ENCODE measurements at places on chromosomes 11 and 22. TPM values are rescaled to one million over a fixed set of nuclear protein-coding genes. Genes with fewer than 3 reads are reported as not detected.

PATE2 gene
- not detected for total RNA-seq

DNA sequence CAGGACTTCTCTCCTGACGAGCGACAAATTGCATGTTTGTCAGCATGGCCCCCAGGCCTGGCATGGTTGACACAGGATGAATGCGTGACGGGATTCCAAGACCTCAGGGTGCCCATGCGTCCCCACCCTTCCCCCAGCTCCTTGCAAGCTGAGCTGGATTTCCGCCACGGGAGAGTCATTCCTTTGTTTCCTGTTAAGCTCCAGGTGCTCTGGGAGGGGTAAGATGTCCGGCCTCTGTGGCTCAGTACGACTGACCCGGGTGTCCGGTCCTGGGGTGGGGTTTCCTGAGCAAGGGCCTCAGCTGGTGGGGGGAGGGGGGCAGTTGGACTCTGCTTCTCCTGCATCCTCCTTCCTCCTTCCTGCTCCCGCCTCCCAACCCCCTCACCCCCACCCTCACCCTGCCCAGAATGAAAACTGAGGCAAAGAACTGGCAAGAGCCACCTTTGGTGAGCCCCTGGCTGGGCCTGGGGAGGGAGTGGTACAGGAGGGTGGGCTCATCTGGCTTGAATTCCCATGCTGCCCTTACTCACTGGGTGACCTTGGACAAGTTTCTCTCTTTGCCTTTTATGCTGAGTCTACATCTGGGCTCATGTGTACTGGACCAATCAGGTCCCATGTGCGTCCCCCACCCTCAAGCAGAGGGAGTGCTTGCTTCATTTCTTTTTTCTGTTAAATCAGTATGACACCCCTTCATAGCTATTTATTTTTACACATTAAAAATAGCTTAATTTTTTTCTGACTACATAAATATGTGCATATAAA is 2.5 kb downstream of the CDC42EP2 start:
- DNase-seq: peak; percentile 90
- H3K27ac ChIP-seq: peak overlapping the region; percentile 98
- H3K36me3 ChIP-seq: peaks cover 19% of the 10 kb centered on the region
- no peaks in the 10 kb centered on the region for H3K27me3 ChIP-seq
- H3K4me3 ChIP-seq: peak overlapping the region; percentile 78
- H3K4me1 ChIP-seq: no peaks in the 10 kb centered on the region

DNA sequence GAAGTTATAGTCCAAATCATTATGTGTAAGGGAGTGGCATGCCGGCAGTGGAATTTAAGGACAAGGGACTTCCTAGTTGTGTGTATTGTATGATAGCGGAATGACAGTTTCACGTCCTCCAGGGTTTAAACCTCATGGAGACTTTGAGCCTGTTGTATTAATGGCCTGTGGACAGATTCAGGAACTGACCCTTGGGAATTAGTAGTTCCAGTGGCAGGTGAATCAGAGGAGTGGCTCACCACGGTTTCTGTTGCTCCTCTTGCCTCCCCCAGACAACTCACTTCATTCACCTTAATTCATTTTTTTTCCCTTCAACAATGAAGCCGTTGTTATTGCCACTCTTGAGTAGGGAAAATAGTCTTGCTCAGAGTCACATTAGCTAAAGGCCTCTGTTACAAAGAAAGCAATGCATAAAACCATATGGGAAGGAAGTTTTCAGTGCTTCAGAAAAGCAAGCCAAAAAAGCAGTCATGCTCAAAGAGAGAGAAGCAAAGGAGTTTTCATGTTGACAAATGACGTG is 22.6 kb downstream of the AMOTL1 start:
- no peaks in the 10 kb centered on the region for H3K4me1 ChIP-seq
- no peaks in the 10 kb centered on the region for H3K36me3 ChIP-seq
- no peak overlapping the region for H3K4me3 ChIP-seq
- DNase-seq: no peak
- no peaks in the 10 kb centered on the region for H3K27me3 ChIP-seq

- no peak for DNase-seq
- H3K4me3 ChIP-seq: no peak overlapping the region
- H3K4me1 ChIP-seq: peaks cover 2% of the 10 kb centered on the region
Measured at GRCh38 chr11:72930008-72930407, 115.8 kb downstream of the ATG16L2 start.

GRCh38 chr11:2302306-2302895 is 588 bp downstream of the TSPAN32 start:
- peak overlapping the region; percentile 24 for H3K4me3 ChIP-seq
- no peak for DNase-seq
- H3K27me3 ChIP-seq: no peaks in the 10 kb centered on the region
- peaks cover 50% of the 10 kb centered on the region for H3K4me1 ChIP-seq
- no peaks in the 10 kb centered on the region for H3K36me3 ChIP-seq
- peak overlapping the region; percentile 91 for H3K27ac ChIP-seq

- no peak overlapping the region for H3K27ac ChIP-seq
- no peaks in the 10 kb centered on the region for H3K36me3 ChIP-seq
- DNase-seq: no peak
- no peaks in the 10 kb centered on the region for H3K4me1 ChIP-seq
- no peaks in the 10 kb centered on the region for H3K27me3 ChIP-seq
Measured at GRCh38 chr22:32311551-32312071, 46.1 kb upstream of the RFPL3 start.

DNA sequence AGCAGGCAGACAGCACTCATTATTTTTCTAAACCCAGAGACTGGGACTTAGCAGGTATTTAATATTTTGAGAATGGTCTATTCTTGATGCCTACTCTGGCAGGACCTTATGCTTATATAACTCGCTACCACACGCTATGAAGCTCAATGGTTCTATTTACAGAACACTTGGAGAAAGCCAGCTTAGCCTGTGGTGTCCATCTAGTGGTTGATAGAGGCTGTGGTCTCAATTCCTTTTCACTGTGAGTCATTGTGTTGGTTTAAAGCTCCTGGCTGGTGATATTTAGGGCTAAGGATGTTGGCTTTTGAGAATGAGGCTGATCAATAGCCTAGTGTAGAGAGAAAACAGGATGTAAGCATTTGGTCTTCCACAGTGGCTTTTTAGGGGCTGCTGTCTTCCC is 206.4 kb downstream of the DBX1 start:
- H3K4me1 ChIP-seq: peaks cover 55% of the 10 kb centered on the region
- peak overlapping the region; percentile 65 for H3K27ac ChIP-seq
- DNase-seq: no peak
- H3K4me3 ChIP-seq: no peak overlapping the region
- H3K36me3 ChIP-seq: peaks cover 10% of the 10 kb centered on the region
- no peaks in the 10 kb centered on the region for H3K27me3 ChIP-seq

DNA sequence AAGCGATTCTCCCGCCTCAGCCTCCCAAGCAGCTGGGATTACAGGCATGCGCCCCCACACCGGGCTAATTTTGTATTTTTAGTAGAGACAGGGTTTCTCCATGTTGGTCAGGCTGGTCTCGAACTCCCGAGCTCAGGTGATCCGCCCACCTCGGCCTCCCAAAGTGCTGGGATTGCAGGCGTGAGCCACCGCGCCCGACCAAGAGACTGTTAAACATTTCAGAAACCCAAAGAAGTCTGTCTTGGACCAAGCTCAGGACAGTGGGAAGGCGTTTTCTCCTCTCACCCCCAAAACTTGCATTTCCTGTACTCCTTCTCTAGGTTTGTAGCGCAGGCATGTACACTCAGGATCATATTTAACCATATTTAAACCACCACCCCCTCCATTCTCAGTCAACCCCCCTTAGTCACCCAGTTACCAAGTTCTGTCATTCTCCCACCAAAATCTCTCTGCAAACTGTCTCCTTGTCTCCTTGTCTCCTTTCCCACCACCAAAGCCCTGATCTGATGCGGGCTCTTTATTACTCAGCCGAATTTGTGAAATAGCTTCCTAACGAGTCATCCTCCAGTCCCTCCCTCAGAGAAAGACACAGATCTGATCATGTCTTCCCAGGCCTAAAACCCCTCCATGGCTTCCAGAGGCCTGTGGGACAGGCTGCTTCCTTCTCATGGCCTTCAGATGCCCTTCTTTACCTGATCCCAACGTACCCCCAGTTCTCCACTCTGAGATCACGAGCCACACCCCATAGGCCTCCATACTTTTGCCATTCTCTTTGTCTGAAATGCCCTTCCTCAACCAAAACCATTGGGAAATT is 29.0 kb upstream of the CREB3L1 start:
- DNase-seq: no peak
- H3K4me3 ChIP-seq: no peak overlapping the region
- H3K36me3 ChIP-seq: no peaks in the 10 kb centered on the region
- H3K27ac ChIP-seq: no peak overlapping the region
- H3K4me1 ChIP-seq: peaks cover 24% of the 10 kb centered on the region

GRCh38 chr11:70159627-70160570 is 43.2 kb upstream of the FADD start:
- no peaks in the 10 kb centered on the region for H3K36me3 ChIP-seq
- H3K4me3 ChIP-seq: no peak overlapping the region
- H3K27me3 ChIP-seq: no peaks in the 10 kb centered on the region
- no peak overlapping the region for H3K27ac ChIP-seq

DNA sequence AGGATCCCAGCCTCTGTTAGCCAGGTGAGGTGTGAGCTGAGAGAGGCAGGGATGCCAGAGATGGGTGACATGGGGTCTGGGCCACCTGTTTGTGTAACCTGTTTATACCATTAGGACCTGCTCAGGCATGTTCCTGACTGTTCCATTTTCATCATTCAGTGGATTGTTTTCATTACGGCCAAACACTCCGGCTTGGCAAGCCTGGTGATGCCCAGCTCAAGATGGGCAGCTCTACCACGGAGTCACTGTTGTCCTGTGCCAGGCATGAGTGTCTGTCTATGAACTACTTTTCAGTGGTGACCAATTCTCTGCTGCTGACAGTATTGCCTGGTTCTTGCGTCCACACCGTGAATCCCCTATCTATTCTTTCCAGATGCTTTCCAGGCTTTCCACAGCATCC is 71.5 kb upstream of the SLC22A12 start:
- no peaks in the 10 kb centered on the region for H3K36me3 ChIP-seq
- no peaks in the 10 kb centered on the region for H3K4me1 ChIP-seq
- H3K27me3 ChIP-seq: no peaks in the 10 kb centered on the region
- no peak overlapping the region for H3K27ac ChIP-seq

RIMBP3B gene
- total RNA-seq: not detected

GRCh38 chr22:32619614-32620426 is 145.2 kb downstream of the FBXO7 start:
- peak overlapping the region; percentile 88 for H3K27ac ChIP-seq
- H3K4me1 ChIP-seq: peaks cover 52% of the 10 kb centered on the region
- DNase-seq: peak; percentile 78
- H3K36me3 ChIP-seq: no peaks in the 10 kb centered on the region
- H3K27me3 ChIP-seq: no peaks in the 10 kb centered on the region
- no peak overlapping the region for H3K4me3 ChIP-seq

GRCh38 chr11:33362051-33362910 is 105.1 kb downstream of the HIPK3 start:
- DNase-seq: no peak
- no peaks in the 10 kb centered on the region for H3K36me3 ChIP-seq
- no peak overlapping the region for H3K4me3 ChIP-seq
- H3K4me1 ChIP-seq: no peaks in the 10 kb centered on the region
- no peak overlapping the region for H3K27ac ChIP-seq
- H3K27me3 ChIP-seq: no peaks in the 10 kb centered on the region

DNA sequence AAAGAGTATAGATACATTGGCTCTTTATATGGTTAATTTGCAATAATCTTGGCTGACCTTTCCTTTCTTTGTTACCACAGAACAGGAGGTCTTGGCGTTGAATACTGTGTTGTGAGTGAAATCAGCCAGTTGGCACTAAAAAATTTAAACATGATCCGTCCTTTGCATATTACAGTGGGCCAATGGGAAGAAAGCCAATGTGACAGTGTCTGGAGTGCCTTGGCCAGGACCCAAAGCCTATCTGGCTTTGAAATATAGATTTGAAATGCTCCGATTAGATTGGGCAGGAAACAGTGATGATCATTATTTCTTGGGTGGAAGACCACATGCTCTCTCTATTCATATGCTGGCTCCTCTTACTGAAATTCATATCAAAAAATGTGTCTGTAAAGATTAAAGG is 339.6 kb upstream of the ANO3 start:
- H3K4me1 ChIP-seq: no peaks in the 10 kb centered on the region
- H3K27me3 ChIP-seq: no peaks in the 10 kb centered on the region
- no peaks in the 10 kb centered on the region for H3K36me3 ChIP-seq
- H3K4me3 ChIP-seq: no peak overlapping the region
- DNase-seq: no peak

GRCh38 chr11:116231543-116231942 is 541.2 kb downstream of the BUD13 start:
- H3K27ac ChIP-seq: peak overlapping the region; percentile 32
- no peaks in the 10 kb centered on the region for H3K27me3 ChIP-seq
- no peak for DNase-seq
- no peaks in the 10 kb centered on the region for H3K36me3 ChIP-seq

KCNK7 gene
- total RNA-seq: not detected

DNA sequence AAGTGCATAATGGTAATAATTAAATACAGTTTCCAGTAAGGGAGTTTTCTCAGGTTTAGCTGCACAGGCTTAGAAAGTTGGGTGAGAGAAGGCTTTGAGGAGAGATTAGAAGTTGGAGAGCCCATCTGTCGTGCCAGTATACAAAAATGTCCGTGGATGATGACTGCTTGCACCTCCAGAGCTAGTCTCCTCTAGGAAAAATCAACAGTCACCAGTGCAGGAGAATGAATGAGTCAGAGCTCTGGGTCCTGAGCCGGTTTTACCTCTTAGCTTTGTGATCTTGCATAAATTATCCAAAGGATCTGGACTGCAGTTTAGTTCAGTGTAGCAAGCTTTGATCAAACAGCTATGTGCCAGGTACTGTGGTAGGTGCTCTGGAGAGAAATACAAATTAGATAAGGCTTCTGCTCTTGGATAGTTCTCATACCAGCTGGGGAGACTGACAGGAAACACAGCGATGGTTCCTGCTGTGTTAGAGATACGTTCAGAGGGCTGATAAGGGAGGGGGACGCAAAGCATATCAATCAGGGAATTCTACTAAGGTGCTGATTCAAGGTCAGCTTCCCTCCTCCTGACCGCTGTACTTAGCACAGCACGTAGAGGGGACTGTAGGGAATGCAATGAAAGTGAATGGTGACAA is 125.9 kb downstream of the TEAD1 start:
- peaks cover 54% of the 10 kb centered on the region for H3K4me1 ChIP-seq
- H3K4me3 ChIP-seq: no peak overlapping the region
- H3K27me3 ChIP-seq: no peaks in the 10 kb centered on the region
- DNase-seq: no peak
- H3K27ac ChIP-seq: peak overlapping the region; percentile 81

- H3K4me1 ChIP-seq: no peaks in the 10 kb centered on the region
- H3K27me3 ChIP-seq: no peaks in the 10 kb centered on the region
- peak overlapping the region; percentile 47 for H3K27ac ChIP-seq
- DNase-seq: peak; percentile 82
- H3K36me3 ChIP-seq: peaks cover 57% of the 10 kb centered on the region
Measured at GRCh38 chr11:45964911-45965389, 42.5 kb downstream of the LARGE2 start.

GRCh38 chr11:68471360-68472340 is 11.1 kb downstream of the PPP6R3 start:
- no peak overlapping the region for H3K4me3 ChIP-seq
- DNase-seq: no peak
- no peaks in the 10 kb centered on the region for H3K36me3 ChIP-seq
- no peak overlapping the region for H3K27ac ChIP-seq
- H3K27me3 ChIP-seq: no peaks in the 10 kb centered on the region
- H3K4me1 ChIP-seq: peaks cover 79% of the 10 kb centered on the region

- peaks cover 5% of the 10 kb centered on the region for H3K36me3 ChIP-seq
- no peaks in the 10 kb centered on the region for H3K27me3 ChIP-seq
- H3K27ac ChIP-seq: peak overlapping the region; percentile 100
- H3K4me3 ChIP-seq: peak overlapping the region; percentile 6
Measured at GRCh38 chr22:36379593-36380361, 8.0 kb downstream of the MYH9 start.

- H3K27ac ChIP-seq: no peak overlapping the region
- no peak overlapping the region for H3K4me3 ChIP-seq
- no peaks in the 10 kb centered on the region for H3K36me3 ChIP-seq
- H3K27me3 ChIP-seq: no peaks in the 10 kb centered on the region
Measured at GRCh38 chr11:94649964-94650623, 82.9 kb downstream of the PIWIL4 start.
